Foreskin melanocyte (primary cell): ENCODE measurements at places on chromosomes 2 and 18.

- no peak for DNase-seq
Measured at GRCh38 chr2:170196963-170197362, 19.0 kb downstream of the MYO3B start.

DNA sequence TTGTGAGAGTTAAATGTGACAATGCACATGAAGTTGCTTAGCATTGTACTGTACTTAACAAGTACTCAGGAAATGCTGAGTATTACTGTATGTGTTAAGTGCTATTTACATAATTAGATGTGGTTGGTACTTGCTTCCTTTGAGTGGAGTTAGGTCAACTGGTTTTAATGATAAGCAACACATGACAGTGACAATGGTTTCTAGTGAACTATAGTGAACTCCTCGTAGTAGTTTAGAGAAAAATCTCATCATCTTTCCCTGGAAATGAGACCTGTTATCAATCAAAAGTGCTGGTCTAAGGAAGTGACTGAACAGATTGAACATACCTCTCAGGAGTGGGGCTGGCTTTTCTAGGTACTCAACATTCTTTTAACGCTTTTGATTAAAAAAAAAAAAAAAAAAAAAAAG lies 29.2 kb upstream of the ZDBF2 start:
- no peak for DNase-seq

GRCh38 chr2:32711908-32712501 lies 84.2 kb downstream of the TTC27 start:
- DNase-seq = no peak

DNA sequence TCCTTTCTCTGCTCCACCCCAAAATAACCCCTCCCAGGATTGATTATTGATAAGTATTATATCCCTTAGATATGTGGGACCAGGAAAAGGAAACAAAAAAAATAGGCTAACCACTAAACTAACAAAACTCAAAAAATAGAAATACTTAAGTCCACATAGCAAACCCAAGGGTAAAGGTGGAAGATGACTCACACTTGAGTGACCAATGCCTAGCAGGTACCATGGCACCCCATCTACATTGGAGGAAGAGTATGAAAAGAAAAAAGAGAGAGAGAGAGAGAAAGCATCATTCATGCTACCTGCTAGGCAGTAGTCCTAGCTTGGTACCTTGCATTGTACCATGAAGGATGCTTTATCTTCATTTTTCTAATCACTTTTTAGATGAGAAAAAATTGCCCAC lies 6.3 kb downstream of the EXOC6B start:
- DNase-seq = no peak

DNA sequence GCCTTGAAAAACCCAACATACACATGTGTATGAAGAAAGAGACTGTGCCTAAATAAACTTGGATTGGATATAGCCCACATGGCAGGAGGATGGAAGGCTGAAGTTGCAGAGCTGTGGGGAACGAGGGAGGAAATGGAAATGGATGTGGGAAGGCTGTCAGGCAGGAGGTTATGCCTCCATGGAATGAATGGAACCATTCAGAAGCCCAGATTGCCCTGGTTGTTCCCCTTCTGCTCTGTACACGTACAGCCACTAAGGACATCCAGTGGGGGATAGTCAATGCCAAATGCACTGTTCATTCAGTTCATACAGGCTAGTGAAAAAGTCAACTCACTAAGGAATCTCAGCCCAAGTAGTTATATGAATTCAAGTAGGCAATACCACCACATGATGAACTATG lies 463.7 kb downstream of the TNS1 start:
- DNase-seq = peak; percentile 84

- no peak for DNase-seq
Measured at GRCh38 chr2:181876614-181877063, 14.9 kb upstream of the ITPRID2 start.

DNA sequence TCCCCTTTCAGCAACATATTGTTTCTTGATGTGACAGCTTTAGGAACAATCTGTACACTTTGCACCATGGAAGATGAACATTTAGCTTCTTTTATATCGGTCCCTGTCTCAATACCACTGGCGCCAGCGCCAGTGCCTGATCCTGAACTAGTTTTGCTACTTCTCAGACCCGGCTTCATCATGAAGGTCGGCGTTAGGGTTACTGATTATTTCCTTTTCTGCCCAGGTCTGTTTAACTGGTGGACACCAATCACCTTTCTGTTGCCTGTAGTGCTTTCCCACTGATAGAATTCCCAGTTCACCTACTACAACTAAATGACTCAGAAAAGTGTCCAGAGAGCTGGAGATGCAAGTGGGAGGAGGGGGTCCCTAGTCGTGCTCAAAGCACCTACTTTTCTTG lies 99.5 kb downstream of the MYCN start:
- no peak for DNase-seq

DNA sequence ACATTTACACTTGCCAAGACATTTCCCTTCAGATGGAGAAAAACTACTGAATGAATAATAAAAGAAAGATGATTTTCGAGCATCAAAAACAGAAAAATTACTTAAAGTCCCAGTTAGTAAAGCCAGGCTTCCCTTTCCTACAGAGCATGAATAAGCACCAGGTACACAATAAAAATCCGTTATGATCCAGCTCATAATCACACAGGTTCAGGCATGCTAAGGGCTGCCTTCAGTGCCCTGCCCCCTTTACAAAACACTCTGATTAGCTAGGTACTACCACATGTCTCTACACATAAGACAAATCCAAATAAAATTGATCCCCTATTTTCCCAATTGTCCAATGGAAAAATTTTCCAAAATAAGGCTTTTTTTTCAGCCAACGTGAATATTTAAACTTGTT lies 413.2 kb upstream of the LRATD1 start:
- DNase-seq = no peak

GRCh38 chr18:62725896-62726295 lies 10.6 kb downstream of the PHLPP1 start:
- no peak for DNase-seq
